OCI-LY7 (cell line): ENCODE measurements at places on chromosomes 13 and 19. TPM values are rescaled to one million over a fixed set of nuclear protein-coding genes. Genes with fewer than 3 reads are reported as not detected.

DNA sequence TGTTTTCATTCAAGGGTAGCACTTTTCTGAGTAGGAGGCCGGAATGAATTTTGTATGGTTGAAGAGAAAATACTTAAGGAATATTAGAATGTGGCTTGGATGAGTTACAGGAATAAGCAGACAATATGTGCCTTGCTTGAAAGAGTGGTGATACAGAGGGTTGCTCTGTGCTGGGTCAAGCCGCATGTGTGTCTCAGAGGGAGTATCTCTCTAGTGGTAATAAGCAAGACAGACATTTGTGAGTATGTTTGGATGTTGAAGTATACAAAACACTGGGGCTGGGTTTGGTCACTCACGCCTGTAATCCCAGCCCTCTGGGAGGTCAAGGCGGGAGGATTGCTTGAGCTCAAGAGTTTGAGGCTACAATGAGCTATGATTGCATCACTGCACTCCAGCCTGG is 103.9 kb downstream of the LMO7 start:
- DNase-seq, result no peak

Gene GJB6
- not detected in 2 replicates for total RNA-seq

- DNase-seq, result no peak
These were observed 131.0 kb downstream of the DLEU7 start for GRCh38 chr13:50712456-50712855.

Gene NAA16
- 44.1 and 45.9 TPM in 2 replicates for total RNA-seq

- DNase-seq, result peak; percentile 52
These were observed 9.4 kb downstream of the LCP1 start for GRCh38 chr13:46172531-46172991.

DNA sequence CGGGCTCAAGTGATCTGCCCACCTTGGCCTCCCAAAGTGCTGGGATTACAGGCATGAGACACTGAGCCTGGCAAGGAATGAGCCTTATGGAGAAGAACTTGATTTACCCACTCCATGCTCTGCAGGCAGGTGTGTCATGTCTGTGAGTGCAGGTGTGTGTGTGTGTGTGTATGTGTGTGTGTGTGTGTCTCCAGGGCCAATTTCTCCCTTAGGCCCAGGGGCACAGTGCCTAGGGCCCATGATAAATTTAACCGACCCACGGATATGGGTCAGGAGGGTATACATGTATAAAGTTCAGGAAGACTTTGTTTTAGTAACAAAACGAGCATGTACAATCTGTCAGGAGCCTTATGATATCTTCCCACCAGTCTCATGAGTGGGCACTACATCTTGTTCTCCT is 4.6 kb upstream of the FOSB start:
- DNase-seq, result no peak

Gene MAST1
- 21.1 and 23.4 TPM in 2 replicates for total RNA-seq

DNA sequence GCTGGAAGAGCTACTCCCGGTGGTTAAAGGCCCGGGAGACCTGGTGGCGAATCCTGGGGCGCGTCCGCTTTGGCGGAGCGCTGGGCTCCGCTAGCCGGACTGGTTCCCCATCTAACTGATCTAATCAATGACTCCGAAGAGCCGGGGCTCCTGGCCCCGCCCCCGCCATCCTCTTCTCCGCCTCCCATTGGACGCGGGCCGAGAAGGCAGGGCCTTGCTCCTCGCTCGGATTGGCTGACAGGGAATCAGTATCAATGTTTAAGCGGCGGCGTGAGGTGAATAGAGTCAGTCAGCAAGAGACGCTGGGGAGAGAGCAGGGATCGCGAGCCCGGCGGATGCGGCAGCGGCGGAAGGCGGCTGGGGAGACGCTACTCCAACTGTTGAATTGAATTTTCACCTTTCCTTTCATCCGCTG is 1.7 kb upstream of the PCDH17 start:
- no peak for DNase-seq

DNA sequence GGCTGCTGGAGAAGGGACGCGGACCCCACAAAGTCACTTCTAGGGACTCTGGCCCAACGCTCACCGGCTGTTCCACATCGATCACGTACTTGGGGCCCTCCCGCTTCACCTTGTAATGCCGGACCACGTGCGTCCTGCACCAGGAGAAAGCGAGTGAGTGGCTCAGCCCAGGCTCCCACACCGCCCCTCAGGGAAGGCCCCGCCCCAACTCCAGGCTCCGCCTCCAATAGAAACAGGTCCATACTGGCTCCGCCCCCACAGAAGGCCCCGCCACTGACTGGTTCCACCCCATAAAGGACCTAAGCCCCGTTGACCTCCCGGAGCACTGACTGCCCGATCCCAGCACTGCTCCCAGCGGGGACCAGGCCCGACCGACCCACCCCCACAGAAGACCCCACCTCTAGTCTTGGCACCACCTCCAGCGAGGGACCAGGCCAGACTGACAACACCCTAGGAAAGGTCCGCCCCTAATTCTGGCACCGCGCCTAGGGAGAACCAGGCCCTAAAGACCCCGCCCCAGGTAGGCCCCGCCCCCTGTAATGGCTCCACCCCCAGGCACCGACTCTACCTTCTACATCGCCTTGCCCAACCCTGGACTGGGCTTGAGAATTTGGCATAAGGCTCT is 11.3 kb downstream of the STAP2 start:
- DNase-seq, result peak; percentile 38

Gene NHLRC3
- 35.4 and 39.4 TPM in 2 replicates for total RNA-seq

DNA sequence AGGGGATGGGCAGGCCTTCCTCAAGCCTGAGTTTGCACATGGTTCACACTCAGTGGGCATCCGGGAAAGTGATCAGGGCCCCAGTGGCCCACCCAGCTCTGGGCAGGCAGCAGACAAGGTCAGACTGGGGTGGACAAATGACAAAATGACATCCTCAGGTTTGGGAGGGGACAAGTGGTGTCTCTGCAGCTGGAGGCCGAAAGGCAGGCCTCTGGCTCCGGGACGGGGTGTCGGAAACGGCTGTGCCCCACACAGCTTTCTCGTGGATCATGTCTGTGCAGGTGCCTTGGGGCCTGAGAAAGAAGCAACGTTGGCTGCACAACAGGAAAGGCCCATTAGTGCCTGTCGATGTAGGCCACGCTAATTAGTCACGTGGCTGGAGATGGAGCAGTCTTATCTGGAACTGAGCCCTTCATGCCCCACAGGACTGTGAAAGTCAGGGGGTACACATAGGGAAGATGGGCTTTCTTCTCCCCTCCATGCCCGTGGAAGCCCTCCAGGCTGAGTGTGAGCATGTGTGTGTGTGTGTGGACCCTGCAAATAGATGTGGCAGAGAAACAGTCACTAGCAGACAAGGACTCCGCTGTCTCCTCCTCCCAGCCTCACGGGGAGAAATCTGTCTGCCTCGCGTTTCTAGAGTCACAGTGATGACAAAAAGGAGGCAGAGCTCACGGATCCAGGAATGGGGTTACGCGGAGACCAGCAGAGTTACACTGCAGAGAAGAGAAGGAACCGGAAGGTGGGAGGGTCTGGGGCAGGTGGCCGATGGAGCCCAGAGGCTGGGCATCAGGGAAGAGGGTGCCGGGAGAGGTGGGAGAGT is 44.2 kb downstream of the CHST8 start:
- DNase-seq, result no peak

DNA sequence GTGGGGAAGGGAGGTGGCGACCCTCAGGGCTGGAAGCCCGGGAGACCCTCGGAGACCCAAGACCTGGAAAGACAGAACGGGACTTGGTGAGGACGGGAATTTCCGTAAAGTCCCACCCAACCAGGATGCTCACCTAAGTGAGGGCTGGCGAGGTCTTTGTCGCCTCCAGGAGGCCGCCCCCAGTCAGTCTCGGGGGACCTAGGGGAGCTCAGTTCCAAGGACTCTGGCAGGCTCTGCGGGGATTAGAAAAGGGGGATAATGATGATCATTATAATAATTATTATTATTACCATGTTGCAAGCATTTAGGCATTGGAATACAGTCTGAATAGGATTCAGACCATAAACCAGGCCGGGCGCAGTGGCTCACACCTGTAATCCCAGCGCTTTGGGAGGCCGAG is 9.1 kb upstream of the HSD17B14 start:
- DNase-seq, result no peak

DNA sequence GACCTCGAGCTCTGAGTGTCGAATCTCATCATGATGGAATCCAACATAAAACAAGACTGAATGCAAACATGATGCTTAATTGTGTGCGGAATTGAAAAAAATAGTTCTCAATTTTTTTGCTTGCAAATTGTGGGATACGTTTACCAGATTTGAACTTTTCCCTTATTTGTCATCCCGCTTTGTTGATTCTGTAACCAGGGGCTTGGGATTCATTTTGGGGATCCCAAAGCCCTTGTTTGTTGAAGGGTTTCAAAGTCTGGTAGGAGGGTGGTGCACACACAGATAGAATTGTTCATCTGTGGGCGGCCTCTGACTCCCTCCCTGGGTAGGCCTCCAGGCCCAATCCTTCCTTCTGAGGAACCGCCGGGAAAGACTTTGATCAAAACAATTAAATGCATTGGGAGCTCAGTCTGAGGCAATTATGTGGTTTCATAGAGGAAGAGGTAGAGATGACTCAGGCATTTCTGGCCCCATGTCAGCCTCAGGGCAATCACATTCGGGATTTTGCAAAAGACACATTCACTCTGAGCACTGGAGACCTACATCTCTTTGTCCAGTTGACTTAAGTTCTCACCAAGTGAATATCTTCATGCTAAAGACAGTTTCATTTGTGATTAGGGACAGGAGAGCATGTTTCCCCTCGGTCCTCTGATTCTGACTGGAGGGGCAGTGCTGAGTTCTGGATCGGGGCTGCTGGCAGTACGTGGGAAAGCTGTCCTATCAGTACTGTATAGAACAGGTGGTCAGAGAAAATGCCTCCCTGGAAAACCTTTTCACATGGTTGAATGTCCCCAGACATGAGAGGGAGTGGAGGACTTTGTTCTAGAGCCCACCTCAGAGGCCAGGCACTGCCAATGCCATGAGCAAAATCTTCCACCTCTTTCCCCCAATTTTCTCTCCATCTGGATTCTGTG is 27.8 kb upstream of the IGFL4 start:
- DNase-seq, result no peak

- peak; percentile 7 for DNase-seq
These were observed 9.9 kb downstream of the CEACAM4 start for GRCh38 chr19:41616792-41617621.

- no peak for DNase-seq
These were observed 12.4 kb downstream of the CEBPG start for GRCh38 chr19:33385956-33386355.

DNA sequence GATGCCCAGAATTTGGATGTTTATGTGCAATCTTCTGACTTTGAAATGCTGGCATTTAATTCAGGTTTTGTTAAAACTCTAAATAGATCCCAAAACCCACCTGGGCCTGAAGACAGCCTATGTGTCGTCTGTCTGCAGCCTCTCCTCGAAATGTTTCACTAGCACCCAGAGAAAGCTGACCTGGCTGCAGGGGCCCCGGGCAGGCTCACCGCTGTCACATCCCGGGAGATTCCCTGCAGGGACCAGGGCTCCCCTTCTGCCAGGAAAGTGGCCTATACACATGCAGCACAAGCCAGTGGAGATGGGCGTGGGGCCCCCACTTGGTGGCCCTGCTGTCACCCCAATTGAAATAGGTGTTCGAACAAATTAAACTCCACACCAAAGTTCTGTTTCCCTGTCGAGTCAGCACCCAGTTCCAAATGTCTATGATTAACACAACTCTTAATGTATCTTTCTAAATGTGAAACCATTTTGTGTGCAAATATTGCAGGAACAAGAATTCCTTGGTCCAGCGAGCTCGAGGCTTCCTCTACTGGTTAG is 145.8 kb upstream of the ZNF507 start:
- DNase-seq, result no peak

- DNase-seq, result no peak
These were observed 8.3 kb upstream of the OXGR1 start for GRCh38 chr13:97002581-97002980.

GRCh38 chr13:61700181-61700580 is 284.5 kb upstream of the PCDH20 start:
- DNase-seq, result no peak

DNA sequence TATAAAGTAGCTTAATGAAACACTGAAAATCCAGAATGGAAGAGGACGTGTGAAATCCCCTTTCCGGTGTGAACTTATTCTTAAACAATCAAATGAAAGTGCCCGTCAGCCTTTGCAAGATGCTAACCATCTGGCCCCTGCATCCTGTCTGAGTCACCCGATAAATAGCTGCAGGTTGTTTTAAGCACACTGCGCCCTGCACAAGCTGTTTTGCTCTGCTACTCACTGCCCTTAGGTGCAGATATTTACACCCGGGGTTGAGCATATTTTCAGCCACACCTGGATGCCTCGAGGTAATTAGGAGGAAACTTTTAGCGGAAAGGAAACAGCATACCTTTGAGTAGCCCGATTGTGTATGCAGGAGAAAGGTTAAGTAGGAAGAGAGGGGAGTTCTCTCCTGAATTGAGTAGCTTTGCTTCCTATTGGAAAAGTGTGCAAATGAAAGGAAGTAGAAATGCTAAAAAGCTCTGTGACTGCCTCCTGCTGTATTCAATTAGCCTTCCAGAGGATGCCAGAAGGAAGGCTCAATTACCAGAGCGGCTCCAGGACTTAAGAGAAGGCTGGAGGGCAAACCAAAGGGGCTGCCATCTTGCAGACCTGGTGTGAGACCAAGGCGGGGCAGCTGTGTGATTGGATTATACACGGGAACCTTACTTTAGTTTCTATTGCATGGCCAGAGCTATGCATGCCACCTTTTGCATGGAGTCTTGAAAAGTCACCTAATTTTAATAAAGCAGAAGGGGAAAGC is 42.5 kb downstream of the IRS2 start:
- DNase-seq, result peak; percentile 1

DNA sequence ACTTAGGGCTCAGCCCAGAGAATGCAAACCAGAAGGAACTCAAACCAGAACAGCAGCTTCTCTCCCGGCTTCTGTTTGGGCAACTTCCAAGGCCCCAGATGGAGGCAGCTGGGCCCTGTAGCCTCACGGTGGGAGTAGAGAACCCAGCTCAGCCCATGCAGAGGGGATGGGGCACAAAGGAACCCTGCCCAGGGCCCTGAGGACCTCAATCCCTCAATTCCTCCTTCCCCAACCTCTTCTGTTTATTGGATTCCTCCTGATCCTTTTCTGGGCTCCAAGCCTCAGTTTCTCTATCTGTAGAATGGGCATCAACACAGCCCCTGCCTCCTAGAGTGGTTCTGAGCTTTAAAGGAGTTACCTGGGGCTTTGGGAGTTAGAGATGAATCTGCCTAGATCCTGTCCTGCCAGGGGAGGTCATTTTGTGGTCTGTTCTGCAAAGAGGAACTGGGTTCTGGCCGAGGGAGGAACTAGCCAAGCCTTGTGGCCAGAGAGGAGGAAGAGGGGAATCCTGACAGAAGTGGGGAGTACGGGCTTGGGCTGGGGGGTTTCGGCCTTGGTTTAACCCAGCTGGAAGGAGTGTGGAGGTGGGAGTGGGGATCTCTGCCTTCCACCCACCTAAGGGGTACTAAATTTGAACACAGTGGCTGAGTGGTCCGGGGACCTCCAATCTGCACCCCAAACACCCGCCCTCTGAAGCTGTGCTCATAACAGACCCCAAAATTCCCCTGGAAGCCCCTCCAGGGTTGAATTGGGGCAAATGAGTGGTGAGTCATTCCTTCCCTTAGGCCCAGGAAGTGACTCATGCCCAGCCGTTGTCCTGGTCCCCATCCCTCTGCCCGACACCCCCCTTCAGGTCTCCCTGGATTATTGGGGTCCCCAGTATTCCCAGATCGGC is 2.7 kb downstream of the ADGRE5 start:
- DNase-seq, result peak; percentile 47
